Endothelial cell of umbilical vein (primary cell): ENCODE measurements at places on chromosomes 1 and 21.
A peak's percentile ranks its signal among the peaks of the same experiment; 100 is the strongest.

- H3K4me3 ChIP-seq = peak overlapping the region; percentile 89
- no peaks in the 10 kb centered on the region for H3K27me3 ChIP-seq
- H3K27ac ChIP-seq = peak overlapping the region; percentile 88
- H3K4me1 ChIP-seq = peaks cover 26% of the 10 kb centered on the region
- no peaks in the 10 kb centered on the region for H3K36me3 ChIP-seq
- DNase-seq = no peak
Measured at GRCh38 chr1:93344886-93345632, 648 bp upstream of the DR1 start.

DNA sequence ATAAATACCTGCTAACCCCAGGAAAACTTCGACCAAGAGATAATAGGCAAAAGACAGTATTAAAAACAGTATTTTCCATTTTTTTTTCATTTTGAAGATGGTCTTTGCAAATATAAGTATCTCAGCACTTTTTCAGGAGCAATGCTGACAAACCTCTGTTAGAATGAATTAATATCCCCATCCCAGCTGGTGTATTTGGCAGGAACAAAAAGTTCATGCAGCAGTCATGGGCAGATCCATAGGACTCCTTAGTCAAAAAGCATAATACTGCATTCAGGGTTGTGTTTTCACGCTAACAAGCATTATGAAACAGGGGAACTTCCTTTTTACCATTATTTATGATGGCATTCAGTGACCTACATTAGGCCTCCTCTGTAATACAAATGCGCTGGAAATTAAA lies 344.0 kb downstream of the ST6GALNAC3 start:
- no peaks in the 10 kb centered on the region for H3K4me1 ChIP-seq
- no peaks in the 10 kb centered on the region for H3K36me3 ChIP-seq
- DNase-seq = no peak
- H3K4me3 ChIP-seq = no peak overlapping the region

- H3K27me3 ChIP-seq = no peaks in the 10 kb centered on the region
- DNase-seq = no peak
- H3K4me3 ChIP-seq = no peak overlapping the region
- H3K36me3 ChIP-seq = no peaks in the 10 kb centered on the region
- H3K4me1 ChIP-seq = peaks cover 2% of the 10 kb centered on the region
Measured at GRCh38 chr21:44905728-44906090, 15.0 kb downstream of the ITGB2 start.

DNA sequence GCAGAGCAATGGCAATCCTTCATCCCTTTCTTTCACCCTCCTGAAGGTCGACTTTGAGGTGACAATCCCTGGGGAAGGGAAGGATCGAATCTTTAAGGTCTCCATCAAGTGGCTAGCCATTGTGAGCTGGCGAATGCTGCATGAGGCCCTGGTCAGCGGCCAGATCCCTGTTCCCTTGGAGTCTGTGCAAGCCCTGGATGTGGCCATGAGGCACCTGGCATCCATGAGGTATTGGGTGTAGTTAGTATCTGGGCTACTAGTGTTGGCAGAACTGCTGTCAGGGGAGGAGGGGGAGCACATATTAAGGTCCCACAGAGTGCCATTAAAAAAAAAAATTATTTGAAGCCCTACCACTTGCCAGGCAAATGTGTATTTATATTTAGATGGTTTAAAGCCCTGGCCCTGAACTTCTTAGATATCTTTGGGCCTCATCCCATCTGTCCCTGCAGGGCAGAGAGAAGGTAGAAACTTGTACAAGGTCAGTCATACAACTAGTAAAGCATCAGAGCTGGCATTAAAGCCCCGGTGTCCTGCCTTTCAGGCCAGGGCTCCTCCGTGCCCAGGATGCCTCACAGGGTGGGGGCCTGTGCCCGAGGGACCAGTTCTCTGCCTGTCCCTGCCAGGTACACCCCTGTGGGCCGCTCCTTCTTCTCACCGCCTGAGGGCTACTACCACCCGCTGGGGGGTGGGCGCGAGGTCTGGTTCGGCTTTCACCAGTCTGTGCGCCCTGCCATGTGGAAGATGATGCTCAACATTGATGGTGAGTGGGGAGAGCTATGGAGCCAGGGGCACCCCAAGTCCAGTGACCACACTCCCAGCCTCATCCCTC lies 10.3 kb downstream of the AGO1 start:
- no peaks in the 10 kb centered on the region for H3K4me1 ChIP-seq
- no peak for DNase-seq
- H3K27me3 ChIP-seq = no peaks in the 10 kb centered on the region
- H3K4me3 ChIP-seq = no peak overlapping the region
- H3K27ac ChIP-seq = no peak overlapping the region

DNA sequence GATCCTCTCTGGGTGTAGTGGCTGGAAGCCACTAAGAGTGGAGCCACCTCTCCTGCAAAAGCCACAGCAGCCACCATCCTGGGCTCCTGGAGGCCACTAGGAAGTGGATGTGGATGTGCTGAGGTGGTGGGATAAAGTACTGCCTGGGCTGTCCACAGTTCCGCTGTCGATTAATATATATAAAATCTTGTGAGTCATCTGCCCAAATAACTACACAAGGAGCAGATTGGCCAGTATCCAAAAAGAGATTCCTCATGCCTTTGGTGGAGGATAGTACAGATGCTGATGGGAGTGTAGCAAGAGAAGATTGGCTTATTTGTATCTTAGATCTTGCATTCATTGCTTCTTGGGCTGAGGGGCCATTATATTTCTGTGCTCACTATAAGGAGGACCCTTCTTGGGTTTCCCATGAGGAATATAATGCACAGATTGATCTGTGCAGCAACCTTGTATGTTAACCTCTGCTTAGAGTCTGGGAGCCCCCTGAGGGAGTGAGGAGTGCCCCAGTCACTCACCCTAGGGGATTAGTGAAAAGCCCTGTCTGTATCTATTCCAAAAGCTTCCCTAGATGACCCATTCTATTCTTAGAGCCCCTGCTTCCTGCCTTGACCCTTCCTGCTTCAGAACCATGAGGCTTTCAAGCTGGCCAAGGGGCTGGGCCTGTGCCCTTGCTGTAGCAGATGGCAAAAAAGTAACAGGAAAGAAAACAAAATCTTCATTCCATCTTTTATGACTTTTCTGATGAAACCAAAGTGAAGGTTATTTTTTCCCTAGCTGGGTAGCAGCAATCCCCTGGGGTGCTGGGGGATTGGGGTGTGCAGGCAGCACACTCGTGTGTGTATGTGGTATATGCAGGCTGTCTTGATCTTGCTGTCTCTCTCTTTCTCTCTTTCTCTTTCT lies 31.7 kb downstream of the RCSD1 start:
- H3K27ac ChIP-seq = no peak overlapping the region
- H3K4me3 ChIP-seq = no peak overlapping the region
- peak; percentile 22 for DNase-seq
- H3K27me3 ChIP-seq = peaks cover 5% of the 10 kb centered on the region
- H3K4me1 ChIP-seq = peaks cover 5% of the 10 kb centered on the region
